ENCODE measurements at places on chromosomes 7 and 10.

DNA sequence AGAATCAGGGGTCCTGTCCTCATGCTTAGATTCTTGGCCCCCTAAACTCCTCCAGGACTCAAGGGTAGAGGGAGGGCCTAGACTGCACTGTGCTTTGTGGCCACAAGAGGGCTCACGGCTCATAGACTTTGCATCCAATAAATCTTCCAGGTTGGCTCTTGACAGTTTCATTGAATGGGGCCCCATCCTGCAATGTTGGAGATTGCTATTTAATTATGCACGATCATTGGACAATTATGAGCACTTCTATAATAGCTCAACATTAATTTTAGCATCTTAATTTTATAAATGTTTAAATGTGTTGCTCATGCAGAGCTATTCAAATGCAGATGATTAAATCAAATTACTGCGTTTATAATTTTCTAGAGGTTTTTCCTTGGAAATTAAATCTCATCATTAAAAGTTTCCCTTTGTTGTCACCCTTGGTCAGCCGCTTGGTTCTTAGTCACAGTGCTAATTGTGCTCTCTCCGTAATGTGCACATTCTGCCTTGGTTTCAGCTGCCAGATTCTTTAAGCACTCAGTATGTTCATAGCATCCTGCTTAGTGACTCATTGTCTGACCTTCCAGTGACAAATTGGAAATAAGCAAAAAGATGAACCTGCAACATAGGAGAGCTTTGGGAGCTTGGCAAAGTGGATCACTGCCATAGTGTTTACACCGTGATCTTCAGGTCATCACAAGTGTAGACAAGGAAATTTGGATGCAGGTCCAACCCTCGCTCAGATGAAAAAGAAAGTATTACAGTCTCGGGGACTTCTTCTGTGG lies 33.4 kb upstream of the PLPP4 start:
- no peak for DNase-seq

DNA sequence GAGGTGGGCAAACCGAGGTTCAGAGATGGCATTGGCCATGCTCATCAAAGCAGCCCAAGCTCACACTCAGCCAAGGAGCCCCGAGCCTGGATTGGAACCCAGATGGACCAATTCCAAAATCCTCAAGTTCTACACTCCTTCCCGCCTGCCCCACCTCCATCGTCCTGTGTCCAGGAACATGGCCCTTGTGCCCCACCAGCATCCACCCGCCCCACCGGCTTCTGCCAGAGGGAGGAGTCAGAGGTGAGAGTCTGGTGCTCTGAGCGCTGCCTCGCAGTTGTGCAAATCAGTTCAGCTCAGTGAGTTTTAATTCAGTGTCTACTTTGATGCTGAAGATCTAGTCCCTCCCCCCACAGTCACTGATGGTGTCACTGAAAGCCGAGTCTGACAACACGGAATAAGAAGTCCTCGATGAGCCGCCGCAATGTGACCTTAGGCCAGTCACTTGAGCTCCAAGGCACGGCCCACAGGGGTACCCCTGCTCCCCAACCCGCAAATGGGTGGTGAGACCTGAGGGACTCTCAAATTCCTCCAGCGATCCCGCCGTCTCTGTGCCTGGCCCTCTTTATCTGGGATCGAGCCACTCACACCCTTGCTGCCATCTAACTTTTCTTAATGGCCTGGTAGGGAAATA lies 26.3 kb downstream of the PRKAG2 start:
- no peak for DNase-seq

GRCh38 chr7:94128072-94128471 lies 123.9 kb upstream of the BET1 start:
- no peak for DNase-seq

GRCh38 chr10:100468978-100469377 lies 6.2 kb downstream of the WNT8B start:
- no peak for DNase-seq

DNA sequence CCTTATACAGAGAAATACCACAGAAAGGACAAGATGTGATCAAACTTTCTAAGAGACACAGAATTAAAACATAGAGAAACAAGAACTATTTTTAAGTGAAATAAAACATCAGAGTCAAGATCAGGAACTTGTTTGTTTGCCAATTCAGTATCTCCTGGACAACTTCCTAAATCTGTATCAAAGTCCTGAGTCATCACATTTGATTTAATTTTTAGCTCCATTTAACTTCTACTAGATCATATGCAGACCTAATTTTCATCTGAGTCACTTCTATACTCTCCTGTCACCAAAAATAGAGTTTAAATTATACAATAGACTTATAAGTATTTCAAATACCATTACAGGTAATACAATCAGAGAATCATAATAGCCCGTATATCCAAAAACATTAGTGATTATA lies 268.1 kb downstream of the PRKG1 start:
- DNase-seq, result no peak

DNA sequence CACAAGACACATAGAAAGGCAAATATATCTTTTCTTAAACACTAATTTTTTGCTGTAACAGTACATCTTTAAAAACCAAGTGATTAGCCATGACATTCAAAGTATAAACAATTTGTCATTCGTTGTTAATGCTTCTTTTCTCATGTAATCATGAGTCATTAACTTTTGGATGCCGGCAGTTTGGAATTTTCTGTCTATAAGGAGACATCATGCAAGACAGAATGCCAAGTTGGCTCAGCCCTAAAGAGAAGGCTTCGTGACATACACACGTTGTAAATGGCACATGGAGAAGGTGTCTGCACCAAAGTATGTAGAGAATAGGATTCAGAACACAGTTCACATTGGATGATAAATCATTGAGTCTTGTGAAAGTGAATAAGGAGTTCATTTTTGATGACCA lies 35.9 kb downstream of the CCDC3 start:
- no peak for DNase-seq

DNA sequence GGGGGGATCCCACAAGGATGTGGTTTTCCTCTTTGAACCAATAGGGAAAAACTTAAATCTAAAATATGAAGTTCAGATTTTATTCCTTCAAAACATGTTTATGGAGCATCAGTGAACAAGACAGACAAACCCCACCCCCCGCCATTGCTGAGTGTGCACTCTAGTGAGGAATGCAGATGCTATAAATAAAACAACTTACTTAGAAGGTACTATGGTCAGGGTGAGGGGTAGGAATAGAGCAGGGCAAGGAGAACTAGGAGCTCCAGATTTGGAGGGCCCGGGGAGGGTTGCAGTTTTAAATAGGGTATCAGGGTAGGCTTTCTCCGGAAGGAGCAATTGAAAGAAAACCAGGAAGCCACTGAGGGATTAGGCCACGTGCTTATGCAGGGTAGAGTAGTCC lies 47.9 kb downstream of the CELF2 start:
- DNase-seq, result no peak

DNA sequence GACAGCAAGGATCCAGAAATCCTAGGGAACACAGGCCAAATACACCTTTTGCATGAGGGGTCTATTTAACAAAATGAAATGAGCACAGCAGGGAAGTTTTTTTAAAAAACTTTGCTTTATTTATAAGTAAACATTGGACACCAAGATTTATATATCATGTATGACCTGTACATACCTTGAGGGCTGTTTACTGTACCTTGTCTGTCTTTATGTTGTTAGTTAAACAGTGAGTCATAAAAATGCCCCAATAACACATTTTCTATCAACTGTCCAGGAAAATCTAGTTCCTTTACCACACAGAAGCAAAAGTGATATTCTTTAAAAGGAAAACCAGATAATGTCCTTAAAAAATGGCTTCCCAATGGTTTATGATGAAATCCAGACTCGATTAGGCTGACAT lies 45.1 kb upstream of the AGR3 start:
- no peak for DNase-seq

- no peak for DNase-seq
These were observed 122.1 kb upstream of the KMT2E start for GRCh38 chr7:104891949-104892348.

GRCh38 chr10:44908066-44908749 lies 2.9 kb upstream of the TMEM72 start:
- DNase-seq, result no peak

DNA sequence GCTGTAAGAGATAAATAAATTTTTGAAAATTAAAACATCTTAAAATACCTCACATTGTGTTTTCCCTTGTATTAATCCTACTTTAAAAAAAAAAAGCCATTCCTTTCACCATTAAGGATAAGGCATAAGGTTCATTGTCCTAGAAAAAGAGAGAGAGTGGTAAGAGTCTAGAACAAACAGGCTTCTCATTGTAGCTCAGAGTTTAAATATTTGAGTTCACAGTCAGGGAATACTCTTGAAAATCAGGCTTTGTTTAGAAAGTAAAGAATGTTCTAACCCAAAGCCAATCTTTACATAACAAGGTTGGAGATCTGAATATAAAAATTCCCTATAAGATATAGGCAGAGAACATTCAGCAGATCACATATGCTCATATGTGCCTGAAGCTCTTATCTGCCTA lies 40.2 kb upstream of the TES start:
- DNase-seq, result no peak

GRCh38 chr10:90751107-90751997 lies 106.5 kb downstream of the HTR7 start:
- no peak for DNase-seq

- DNase-seq, result no peak
These were observed 89.0 kb downstream of the CH25H start for GRCh38 chr10:89118091-89118490.

DNA sequence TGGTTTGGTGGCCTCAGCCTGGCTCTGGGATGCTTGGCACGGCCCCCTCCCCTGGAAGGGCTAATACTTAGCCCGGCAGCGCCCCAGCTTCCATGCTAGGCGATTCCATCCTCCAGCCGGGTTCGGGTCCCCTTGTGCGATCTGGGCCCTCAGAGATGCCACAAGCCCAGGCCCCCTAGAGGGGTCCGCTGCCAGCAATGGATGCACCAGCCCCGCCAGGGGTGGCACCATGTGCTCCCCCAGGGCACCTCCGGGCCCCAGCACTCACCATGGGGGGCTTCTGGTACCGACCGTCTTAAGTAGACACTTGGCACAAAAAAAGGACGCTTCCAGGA lies 125.7 kb upstream of the KCTD7 start:
- no peak for DNase-seq

DNA sequence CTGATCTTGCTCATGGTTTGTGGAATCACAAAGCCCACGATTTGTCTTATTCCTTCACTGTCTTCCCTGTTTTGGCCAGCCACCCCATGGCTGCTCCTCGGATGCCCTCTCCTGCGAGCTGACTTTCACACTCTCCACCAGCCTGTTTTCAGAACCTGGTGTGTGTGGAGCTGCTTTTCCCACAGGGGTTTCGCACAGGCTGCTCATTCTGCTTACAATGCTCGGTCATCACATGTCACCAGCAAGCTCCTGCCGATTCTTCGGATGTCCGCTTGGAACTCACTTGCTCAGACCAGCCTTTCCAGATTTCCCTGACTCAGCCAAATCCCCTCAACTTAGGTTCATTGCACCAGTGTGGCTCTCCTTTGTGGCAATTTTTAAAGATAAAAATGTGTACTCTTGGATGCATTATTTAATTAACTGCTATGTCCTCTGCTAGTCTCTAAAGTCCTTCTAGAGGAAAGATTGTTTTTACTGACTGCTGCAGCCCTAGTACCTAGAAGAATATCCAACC lies 1018.6 kb upstream of the LRRTM3 start:
- no peak for DNase-seq

- no peak for DNase-seq
These were observed 4.1 kb upstream of the CPED1 start for GRCh38 chr7:120984406-120984805.

DNA sequence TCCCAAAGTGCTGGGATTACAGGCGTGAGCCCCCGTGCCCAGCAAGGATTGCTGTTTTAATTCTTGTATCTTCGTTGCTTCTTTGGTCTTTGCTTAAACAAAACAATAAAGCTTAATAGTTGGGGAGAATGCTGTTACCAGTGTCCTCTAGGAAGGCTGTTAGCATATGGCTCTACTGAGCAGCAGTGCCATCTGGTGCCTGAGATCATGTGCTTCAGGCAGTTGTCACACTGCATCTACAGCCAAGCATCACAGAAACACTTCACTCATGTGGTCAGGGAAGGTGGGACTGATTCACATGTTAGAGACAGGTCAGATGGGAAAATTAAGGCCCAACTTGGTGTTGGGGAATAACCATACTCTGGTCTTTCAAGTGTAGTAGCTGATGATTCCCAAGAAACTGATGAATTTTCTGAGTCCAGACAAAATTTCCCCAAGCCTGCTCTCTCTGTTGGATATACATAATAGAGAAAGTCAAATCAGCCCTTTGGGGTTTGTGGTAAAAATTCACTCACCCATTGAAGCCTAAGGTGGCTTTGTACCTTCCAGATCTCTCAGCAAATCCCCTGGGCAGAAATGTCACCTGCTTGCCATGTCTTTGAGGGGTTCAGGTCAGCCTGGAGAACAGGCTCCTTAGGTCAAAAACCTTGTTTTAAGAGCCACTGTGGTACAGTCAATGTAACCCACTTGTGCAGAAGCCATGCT lies 28.4 kb downstream of the UBE2D4 start:
- DNase-seq, result no peak

DNA sequence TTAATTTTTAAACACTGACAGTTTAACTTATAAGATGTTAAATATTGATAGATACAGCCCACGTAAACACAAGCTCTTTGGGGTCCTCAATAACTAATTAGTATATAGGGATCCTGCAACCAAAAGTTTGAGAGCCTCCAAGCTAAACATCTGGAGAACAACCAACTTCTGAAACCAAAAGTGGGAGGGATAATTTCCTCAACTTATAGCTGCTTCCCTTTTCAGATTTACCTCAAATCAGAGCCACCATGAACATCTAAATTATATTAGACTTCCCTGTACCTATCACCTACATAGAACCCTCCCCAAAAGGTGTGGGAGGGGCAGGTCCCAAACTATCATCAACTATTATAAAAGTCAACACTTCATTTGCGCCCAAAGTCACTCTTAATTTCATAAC lies 8.6 kb downstream of the PSAP start:
- no peak for DNase-seq

DNA sequence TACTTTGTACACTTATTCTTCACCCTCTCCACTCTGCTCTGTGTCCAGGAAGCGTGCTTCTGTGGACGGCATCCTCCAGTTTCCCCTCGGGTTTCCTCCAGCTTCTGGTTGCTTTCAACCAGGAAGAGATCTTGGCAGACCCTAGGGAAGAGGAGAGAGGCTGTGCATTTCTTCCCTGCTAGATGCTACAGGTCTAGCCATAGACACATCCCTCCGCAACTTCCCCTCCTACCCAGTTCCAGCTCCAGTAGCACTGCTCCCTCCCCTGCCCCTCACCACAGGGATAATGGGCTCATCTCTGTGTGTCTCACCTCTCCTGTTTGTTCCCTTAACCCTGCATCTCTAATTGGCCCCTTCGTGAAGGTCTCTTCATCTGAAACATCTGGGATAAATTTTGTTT lies 16.3 kb downstream of the TLL2 start:
- DNase-seq, result no peak

DNA sequence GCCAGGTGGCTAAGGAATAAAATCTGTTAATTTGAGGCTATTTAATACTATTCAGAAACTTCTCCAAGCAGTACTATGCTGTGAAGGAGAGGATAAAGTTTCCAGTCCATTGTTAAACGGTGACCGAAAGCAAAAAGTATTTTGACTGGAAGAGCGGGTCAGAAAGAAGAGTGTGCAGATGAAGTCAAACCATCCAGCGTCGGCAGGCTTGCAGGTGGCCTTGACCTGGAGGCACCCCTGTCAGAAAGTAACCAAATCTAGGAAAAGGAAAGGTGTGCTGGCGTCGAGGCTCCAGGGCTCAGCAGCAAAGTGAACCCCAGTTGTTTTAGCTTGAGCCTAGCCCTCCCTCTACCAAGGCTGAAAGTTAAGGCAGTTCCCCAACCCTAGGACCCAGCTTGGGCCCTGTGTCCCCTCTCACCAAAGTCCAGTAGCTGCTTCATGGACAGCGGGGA lies 544 bp downstream of the PDK4 start:
- DNase-seq, result no peak

All from NCI-H2081 treated with DMSO at 0.1 percent for 48 hours (cell line).